ENCODE measurements at places on chromosomes 16 and 17.

- DNase-seq = no peak
These were observed 684 bp downstream of the ZFP90 start for GRCh38 chr16:68539711-68540239.

DNA sequence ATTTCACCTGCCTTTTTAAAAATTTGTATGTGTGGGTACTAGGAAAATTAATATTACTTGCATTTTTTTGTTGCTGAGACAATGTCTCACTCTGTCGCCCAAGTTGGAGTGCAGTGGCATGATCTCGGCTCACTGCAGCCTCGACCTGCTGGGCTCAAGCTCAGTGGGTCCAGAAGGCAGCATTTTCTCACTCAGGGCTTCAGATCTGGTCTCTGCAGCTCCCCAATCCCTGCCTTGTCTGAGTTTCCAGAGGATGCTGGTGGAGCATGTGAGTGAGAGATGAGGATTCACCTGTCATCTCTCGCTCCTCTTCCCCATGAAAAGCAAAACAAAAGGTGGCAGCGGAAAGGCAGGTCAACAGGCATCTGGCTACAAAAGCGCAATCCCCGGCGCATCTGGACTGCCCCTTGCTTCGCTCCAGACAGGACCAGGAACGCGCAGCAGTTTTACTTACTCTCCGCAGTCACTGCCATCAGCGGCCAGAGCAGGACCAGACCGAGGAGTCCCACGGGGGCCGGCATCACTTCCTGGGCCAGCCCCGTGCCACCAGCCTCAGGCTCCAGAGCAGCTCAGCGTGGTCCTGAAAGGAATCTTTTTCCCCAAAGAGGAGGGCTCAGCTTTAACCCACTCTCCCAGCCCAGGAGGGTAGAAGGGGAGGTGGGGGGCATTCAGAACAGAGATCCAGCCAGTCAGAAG, 59.9 kb downstream of the LITAF start:
- DNase-seq = no peak

DNA sequence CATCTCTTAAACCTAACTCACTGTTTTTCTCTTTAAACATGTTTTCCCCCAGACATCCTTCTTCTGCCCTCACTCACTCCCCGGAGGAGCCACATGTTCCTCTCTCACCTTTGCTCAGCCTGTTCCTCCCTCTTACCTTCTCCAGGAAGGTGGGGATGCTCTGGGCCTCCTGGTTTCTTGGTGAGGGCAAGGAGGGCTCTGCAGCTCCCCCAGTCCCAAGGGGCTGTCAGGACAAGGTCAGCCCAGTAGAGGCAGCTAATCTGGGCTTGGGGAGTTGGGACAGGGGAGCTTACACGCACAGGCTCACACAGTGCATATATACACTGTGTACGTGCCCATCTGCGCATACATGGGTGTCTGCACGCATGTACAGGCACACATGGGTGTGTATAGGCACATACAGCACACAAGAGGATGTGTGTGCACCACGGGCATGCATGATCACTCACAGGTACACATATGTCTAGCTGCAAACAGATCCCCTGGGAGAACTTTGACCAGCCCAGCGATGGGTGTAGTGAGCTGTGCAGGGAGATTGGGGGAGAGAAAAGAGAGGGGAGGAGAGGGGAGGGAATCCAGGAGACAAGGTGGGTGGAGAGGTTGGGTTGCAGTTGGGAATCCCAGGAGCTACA, 28.6 kb upstream of the SPNS3 start:
- no peak for DNase-seq

- DNase-seq = no peak
These were observed 163.9 kb downstream of the SPECC1 start for GRCh38 chr17:20173091-20173490.

DNA sequence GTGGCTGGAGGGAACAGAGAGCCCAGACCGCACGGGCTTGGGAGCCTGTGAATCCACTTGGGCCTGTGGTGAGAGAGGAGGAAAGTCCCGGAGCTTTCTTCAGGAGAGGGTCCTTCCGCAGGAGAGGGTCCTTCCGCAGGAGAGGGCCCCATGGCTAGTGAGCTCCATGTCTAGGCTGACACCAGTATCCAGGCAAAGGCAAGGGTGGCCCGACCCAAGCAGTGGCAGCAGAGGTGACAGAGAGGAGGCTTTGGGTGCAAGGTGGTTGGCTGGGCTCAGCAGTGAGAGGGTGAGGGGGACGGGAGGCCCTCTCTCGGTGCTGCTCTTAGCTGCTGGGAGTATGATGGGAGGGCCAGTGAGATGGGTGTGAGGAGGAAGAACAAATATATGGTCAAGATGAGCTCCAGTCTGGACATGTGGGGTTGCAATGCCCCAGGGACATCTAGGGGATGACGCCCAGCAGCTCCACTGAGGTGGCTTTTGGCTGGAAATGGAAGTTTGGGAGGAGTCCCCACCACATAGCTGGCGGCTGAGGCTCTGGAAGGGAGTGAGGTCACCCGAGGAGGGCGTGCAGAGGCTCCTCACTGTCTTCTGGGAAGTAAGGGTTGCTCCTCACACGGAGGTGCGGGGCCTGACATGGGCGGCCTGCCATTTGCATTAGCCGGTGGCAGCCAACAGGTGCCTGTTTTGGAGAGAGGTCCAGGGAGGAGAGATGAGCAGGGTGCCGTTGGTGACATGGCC, 2.3 kb upstream of the HSD3B7 start:
- no peak for DNase-seq

DNA sequence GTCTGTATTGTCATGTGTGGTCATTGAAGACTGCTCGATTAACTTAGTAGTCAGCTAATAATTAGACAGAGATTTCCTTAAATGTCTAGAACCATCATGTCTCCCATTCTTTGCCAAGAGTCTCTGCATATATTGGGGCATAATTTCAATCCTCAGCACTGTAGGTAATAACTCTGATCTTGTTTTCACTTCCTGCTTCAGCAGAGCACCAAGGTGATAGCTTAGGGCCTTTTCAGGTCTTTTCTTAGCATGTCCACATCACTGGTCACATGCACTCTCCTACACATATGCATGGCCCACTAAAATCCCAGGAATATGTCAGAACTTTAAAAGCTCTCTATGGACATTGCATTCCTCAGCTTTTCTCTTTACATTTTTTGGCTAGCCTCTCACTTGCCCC, 110.3 kb upstream of the NACA2 start:
- DNase-seq = no peak

GRCh38 chr16:62029947-62030346, 6.3 kb downstream of the CDH8 start:
- no peak for DNase-seq

- no peak for DNase-seq
These were observed 409 bp downstream of the ACSF2 start for GRCh38 chr17:50426472-50426782.

GRCh38 chr17:67855504-67856324, 30.4 kb downstream of the BPTF start:
- no peak for DNase-seq

- DNase-seq = no peak
These were observed 26.0 kb downstream of the TBX4 start for GRCh38 chr17:61478026-61478789.

DNA sequence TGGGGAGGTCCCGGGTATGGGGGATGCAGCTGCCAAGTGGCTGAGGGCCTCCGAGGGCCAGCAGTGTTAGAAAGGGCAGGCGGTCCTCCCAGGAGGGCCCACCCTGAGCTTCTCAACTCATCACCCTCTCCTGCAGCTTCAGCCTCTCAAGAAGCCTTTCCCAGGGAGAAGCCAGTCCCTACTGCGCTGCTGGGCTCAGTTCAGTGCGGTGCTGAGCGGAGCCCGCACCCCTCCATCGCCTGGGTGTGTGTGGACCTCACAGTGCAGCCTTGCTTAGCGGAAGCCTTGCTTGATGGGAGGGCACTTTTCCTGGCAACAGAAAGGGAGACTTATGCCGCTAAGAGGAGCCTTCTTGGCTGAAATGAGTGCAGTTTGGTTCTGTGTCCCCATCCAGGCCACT, 3.5 kb upstream of the APRT start:
- no peak for DNase-seq

- no peak for DNase-seq
These were observed 140.1 kb downstream of the ITFG1 start for GRCh38 chr16:47320546-47321310.

DNA sequence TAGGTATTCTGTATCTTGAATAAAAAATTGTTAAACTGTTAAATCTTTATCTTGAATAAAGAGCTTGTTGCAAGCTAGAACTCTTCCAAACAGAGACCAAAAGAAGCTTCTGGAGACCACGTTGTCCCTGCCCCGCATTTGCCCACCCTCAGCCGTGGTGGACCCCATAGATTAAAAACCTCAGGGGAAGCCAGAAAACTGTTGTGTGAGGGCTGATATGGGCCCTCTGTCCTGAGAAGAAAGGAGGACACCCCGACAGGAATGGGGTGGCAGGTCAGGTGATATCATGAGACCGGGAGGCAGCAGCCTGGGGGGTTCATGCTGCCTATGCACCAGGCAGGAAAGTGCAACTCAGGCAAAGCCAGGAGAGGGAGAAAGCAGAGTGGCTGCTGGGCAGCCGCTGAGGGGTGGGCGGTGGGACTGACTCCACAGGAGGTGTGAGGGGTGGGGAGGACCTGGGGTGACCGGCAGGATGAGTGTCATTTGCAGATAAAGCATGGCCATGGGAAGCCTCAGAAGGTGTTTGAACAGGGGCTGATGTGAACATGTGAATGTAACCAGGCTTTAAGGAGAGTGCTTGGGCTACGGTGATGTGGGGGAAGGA, 147.8 kb downstream of the IRF8 start:
- DNase-seq = no peak

GRCh38 chr16:68070249-68070730, 14.9 kb upstream of the NFATC3 start:
- no peak for DNase-seq

DNA sequence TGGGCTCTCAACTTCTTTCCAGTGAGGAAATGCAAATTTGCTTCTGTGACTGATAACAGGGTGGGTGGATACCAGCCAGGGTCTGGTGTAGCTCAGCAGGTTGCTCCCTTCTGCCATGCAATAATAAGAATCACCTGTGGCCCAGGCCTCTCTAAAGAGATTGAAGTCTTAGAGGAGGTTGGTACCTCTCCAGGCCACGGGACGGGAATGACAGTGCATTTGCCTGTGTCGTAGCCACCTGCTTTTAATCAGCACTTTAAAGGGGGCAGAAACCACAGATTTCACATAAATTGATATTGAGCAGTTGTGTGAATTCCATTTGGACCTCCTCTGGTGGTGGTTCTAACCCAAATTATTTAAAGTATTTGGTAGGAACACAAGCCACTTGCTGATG, 246.9 kb downstream of the PRKCA start:
- DNase-seq = no peak

- no peak for DNase-seq
These were observed 61.3 kb upstream of the C16orf82 start for GRCh38 chr16:27005386-27005785.

DNA sequence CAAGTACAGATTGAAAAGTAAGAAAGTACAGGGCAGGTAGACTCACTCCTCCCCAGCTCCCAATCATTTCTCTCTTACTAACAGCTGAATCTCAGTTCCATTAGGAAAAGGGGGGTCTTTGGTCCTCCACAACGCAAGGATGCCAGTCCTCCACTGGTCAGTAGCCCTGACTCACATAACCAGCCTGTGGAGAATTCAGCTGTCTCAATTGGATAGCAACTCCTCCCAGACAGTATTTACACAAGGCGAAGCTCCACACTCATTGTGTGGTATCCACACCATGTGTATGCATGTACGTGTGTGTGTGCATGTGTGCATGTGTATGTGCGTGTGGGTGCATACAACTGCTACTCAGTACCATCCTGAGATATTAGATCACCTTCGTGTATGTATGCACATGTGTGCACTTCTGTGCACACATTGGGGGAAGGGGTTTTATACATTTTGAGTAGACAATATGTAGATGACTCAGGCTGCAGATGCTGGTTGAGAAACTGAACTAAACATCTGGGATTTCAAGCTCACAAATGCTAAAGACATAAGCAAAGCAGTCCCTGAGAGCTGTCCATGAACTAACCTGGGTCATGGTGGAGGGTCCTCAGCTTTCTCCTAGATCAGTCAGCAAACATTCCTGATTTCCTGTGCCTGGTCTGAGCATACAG, 240.1 kb downstream of the SLC39A11 start:
- DNase-seq = no peak

DNA sequence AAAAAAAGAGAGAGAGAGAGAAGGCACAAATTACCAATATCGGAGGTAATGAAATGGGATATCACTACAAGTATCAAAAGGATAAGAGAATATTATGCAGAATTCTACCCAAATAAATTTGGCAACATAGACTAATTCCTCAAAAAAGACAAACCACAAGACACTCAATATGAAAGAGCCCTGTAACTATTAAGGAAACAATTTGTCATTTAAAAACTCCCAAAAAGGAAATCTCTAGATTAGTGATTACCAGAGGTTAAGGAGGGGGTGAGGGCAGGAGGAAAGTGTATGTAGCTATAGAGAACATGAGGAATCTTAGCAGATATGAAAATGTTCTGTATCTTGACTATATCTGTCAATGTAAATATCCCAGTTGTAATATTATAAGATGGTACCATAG, 54.0 kb downstream of the CFDP1 start:
- no peak for DNase-seq

- no peak for DNase-seq
These were observed 2.9 kb downstream of the CFAP97D1 start for GRCh38 chr17:43782913-43783680.

GRCh38 chr17:72063756-72064450, 56.9 kb upstream of the SOX9 start:
- DNase-seq = no peak
